Renal cortical epithelial cell (primary cell): ENCODE measurements at places on chromosomes 3 and 15. TPM values are rescaled to one million over a fixed set of nuclear protein-coding genes. Genes with fewer than 3 reads are reported as not detected.

DNA sequence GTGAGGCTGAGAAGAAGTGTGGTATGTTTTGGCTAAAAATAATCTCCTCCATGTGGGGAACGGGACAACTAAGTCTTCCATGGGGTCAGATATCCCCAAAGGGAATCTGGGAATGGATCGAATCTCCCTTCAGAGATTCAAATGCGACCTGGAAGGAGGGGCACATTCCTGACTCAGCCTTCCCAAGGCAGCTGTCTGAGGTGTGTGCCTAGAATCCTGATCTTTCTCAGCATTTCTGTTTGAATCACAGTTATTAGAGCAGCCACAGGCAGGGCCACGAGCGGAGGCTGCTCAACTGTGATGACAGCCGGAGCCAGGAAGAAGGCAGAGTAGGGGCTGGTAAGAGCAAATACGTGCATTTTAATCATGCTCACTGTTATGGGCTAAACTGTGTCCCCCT, 135.1 kb downstream of the ADAMTS17 start:
- DNase-seq = no peak

DNA sequence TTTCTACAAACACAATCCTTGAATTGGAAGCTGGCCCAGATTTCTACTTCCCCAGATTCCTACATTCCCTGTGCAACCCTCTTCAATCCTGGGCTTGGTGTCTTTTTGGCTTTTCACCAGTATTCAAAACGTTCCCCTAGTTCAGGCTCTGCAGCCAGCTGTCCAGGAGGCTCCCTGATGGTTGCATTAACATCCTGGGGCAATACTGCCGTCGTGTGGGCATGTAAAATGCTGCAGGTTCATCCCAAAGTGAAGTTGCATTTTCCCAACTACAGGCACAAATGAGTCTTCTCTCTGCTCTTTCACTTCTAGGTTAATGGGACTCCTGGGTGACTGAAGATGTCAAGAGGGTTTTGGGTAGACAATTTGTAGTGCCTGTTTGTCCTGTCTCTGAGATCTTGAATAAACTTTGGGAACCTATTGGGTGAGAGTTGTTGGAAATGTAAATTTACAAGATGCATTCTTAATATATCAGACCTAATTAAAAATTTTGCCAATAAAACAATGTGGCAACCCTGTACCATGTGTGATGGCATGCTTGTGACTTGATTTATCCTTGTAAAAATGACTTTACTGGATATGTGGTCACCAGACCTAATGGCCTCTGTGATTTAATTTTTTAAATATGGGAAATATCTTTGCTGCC, 28.6 kb downstream of the SOX14 start:
- peak; percentile 8 for DNase-seq

GRCh38 chr15:94855018-94855408, 623.7 kb downstream of the MCTP2 start:
- DNase-seq = no peak

DNA sequence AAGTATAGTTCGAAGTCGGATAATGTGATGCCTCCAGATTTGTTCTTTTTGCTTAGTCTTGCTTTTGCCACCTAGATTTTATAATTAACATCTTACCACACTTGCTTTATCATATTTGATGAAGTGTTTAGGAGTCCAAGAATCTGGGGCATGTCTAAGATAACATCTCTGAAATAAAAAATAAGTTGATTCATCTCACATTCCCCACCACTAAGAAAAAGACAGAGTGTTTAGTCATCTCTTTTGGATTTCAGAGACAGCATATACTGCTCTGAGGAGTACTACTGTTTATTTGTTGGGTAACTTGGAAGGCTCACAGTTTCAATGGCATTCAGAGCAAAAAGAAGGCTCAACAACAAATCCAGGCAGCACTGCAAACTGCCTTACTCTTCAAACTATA, 324.2 kb upstream of the ATP11B start:
- DNase-seq = no peak

DNA sequence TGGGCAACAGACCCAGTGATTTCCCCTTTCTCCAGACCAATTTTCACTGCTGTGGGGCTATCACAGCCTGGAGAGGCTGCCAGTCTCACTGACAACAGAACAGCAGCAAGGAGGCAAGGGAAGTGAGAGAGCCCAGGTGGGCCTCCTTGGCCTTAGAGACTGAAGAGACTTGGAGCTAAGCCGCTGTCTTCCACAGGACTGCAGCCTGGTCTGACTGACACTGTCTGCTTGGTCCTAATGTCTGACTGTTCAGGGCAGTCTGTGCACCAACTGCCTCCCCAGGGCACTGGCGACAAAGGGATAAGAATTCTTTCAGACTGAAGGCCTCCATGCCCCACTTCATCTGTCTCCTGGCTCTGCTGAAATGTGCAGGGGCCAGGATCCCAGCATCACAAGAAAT, 11.5 kb downstream of the POMGNT2 start:
- DNase-seq = no peak

- no peak for DNase-seq
These were observed 449.5 kb upstream of the TBL1XR1 start for GRCh38 chr3:177646749-177647148.

GRCh38 chr15:92882697-92883162, 17.4 kb upstream of the CHD2 start:
- DNase-seq = no peak

- no peak for DNase-seq
These were observed 101.7 kb upstream of the SMAD3 start for GRCh38 chr15:66963710-66964109.

- peak; percentile 74 for DNase-seq
These were observed 116.8 kb downstream of the CHST2 start for GRCh38 chr3:143236226-143236964.

DNA sequence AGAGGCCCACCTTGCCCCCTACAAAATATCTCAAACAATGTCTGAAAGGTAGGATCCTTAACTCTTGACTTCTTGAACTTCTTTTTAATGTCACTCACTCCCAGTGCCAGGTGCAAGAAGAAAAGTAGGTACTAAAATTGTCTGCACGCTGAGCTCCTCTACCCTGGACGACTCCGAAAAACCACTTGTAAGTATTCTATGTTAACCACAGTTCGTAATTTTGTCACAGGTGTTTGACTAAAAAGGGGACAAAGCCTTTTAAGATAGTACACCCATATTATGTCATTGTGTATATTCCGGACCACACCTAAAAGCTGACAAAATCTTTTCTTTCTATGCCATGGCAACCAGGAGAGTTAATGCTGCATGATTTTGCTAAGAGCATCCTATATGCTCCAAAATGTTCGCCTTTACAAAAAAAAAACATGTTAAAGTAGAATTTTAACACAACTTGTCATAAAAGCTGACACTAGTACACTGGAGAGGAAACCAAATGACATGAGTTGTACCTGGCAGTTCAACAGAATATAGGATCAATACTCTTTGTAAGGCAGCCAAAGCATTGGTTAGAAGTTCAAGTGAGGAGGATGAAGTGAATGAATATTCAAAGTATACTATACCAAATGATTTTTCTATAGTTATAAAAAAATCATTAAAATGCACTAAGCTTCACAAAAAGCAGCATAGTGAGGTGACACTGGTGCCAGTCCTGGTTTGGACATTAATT, 210.5 kb downstream of the FOXP1 start:
- no peak for DNase-seq

DNA sequence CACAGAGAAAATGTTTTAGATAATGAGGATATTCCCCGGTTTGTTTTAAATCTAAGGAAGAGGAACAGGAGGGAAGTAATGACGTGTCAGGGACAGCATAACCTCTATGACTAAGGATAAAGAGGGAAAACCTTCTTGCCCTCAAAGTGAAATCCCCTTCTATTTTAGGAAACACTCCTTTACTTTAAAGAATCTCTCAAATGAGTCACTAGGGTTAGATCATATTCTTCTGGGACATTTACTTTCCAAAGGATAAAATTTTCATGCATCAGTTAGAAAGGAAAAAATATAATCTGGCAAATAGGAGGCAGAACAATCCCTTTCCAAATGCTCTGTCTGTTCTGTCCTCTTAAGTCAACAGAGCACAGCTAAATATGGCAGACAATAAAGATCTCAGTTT, 43.2 kb upstream of the UBE2E2 start:
- peak; percentile 95 for DNase-seq

- no peak for DNase-seq
These were observed 14.3 kb downstream of the TBC1D2B start for GRCh38 chr15:78063217-78063616.

GRCh38 chr15:62850791-62851291, 191.7 kb upstream of the TPM1 start:
- peak; percentile 97 for DNase-seq

CEP63 gene
- 10.8 and 31.3 TPM in 2 replicates for total RNA-seq

CFAP100 gene
- not detected in 2 replicates for total RNA-seq

PRRT3 gene
- 1.0 and 3.0 TPM in 2 replicates for total RNA-seq

RYR3 gene
- total RNA-seq = 0.35 and 2.7 TPM in 2 replicates

UROC1 gene
- total RNA-seq = not detected in 2 replicates

MEIS2 gene
- 0.52 and 2.6 TPM in 2 replicates for total RNA-seq

CHST2 gene
- total RNA-seq = 2.9 and 7.1 TPM in 2 replicates

LMAN1L gene
- total RNA-seq = not detected in 2 replicates
